ENCODE measurements at places on chromosomes 3 and 15.
A peak's percentile ranks its signal among the peaks of the same experiment; 100 is the strongest.

- DNase-seq = no peak
Measured at GRCh38 chr15:52680761-52681160, 1.6 kb upstream of the ATOSA start.

- DNase-seq = no peak
Measured at GRCh38 chr15:49315391-49315823, 107.6 kb upstream of the FGF7 start.

DNA sequence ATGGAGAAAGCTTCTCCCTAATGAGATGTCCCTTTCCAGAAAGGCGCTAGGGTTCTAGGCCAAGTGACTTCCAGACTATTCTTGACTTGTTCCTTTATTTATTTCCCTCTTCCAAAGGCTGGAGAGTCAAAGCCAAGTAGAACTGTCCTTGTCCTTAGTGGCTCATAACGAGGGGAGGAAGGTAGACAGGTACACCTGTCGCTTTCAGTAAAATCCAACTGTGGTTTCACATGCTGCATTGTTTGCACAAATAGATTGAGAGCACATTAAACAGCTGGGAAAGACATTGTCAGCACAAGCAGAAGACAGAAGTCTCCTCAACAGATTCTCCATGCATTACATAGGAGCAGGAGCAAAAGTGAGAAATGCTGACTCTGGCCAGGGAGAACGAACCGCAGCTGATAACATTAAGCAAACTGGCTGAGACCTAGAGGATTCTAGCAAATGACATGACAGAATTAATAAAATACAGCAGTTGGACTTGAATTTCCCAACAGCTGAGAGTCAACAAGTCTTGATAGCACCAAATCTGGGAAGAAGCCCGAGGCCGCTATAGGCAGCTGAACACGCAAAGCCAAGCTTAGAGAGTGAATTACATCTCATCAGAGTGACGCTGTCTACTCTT, 227.7 kb downstream of the TLE3 start:
- no peak for DNase-seq

GRCh38 chr3:16236856-16237393, 27.8 kb downstream of the DPH3 start:
- DNase-seq = no peak

- DNase-seq = no peak
Measured at GRCh38 chr3:154786724-154787123, 293.4 kb upstream of the MME start.

GRCh38 chr3:41026394-41027177, 172.7 kb upstream of the CTNNB1 start:
- DNase-seq = peak; percentile 33

DNA sequence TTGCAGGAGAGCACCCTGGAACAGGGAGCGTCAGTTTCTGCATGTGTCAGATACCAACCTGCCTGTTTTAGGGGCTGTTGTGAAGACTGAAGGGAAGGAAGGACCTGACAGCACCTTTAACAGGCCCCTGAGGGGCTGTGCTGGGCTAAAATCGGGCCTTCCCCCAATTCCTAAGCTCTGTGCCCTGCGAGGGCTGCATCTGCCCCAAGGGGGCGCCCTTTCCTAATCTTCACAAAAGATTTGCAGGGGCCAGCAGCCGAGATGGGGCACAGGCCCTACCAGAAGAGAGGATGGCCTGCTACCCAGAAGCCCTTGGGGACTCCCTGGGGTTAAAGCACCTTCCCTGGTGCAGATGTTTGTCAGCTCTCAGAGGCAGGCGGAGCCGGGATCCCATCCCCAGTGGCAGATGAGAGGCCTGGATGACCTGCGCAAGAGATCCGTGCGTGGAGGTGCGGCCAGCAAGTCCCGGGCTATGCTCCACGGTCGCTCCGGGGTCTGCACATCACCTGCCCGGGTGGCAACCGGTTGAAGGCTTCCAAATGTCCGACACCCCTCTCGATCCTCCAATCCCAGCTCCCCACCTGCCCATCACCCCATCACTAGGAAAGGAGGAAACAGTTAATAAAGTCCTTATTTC, 53.6 kb downstream of the RHCG start:
- peak; percentile 33 for DNase-seq

- no peak for DNase-seq
Measured at GRCh38 chr15:33119865-33120264, 74.6 kb downstream of the FMN1 start.

DNA sequence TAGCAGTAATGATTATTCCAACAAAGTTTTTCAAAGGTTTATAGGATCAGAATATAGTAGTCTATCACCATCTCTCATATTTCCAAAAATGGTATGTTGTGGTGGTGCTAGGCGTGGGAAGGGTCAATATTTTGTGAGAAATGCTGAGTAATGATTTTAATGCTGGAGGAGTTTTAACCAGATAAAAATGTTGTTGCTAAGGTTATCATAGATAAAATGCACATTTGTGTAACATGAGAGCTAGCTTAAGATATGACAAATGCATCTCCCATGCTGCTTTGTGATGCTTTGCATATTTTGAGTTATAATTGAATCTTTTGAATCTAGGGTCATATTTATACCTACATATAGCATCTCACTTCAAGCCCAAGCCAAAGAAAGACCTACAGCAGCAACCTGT, 103.9 kb upstream of the ROBO1 start:
- DNase-seq = no peak

GRCh38 chr3:152205097-152205593, 63.6 kb upstream of the MBNL1 start:
- DNase-seq = no peak

DNA sequence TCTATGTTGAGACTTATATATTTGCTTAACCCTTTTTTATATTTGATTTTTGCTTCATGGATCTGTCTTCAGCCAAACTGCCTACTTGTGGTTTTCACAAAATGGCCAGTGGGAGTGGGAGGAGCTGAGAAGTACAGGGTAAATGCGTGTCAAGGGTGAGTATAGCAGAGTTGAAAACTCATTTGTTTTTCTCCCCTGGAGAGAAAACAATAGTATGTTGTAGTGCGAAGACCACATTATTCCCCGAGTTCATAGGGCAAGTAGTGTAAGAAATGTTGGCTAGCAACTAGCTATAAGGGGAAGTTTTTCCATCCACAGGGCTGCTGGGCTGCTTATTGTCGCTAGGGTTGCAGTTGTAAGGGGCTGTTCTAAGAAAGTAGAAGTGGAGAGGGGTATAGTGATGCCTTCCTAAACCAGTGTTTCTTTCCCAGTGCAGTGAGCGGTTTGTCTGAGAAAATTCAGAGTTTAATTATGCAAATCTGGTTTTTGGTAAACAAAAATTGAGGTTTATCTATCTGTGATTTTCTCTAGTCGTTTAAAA, 153.8 kb upstream of the AZI2 start:
- DNase-seq = no peak

GRCh38 chr15:51171634-51171932, 76.9 kb upstream of the TNFAIP8L3 start:
- DNase-seq = no peak

- DNase-seq = no peak
Measured at GRCh38 chr15:85778107-85778776, 16.5 kb downstream of the KLHL25 start.

GRCh38 chr15:42679285-42680141, 57.4 kb downstream of the CDAN1 start:
- DNase-seq = no peak

DNA sequence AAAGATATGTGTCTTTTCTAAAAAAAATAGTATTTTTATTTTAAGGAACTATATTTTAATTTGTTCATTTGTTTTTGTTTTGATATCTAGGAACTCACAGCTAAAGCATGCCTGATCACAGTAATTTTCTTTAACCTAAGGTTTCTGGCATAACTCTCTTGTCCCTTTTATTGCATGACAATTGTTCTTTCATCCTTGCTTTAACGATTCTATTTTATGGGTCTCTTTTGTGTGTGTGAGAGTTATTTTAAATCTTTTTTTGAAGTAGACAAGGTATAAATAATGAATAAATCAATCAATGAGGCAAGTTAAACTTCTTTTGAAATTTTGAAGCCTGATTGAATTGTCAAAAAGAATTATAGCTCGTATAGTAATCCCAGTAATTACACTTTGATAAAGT, 747.8 kb upstream of the GOLIM4 start:
- DNase-seq = no peak

- no peak for DNase-seq
Measured at GRCh38 chr3:46104706-46105105, 77.4 kb upstream of the XCR1 start.

DNA sequence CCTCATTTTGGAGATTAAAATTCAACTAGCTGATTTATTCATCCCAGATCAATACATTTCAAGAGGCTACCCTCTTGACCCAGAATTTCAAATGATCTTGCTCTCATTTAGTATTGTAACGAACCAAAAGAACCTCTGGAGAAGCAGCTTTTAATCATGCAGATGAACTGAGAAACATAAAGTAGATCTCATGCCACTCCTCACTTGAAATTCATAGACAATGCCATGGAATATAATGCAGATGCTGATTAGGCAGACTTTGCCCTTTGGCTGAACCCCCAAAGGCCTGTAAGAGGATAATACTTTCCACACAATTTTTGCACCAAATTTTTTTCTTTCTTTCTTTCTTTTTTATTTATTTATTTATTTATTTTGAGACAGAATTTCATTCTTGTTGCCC, 358.3 kb downstream of the NEK10 start:
- no peak for DNase-seq

GRCh38 chr15:62734706-62735105, 307.8 kb upstream of the TPM1 start:
- no peak for DNase-seq

- no peak for DNase-seq
Measured at GRCh38 chr3:129599607-129600006, 6.9 kb downstream of the PLXND1 start.

DNA sequence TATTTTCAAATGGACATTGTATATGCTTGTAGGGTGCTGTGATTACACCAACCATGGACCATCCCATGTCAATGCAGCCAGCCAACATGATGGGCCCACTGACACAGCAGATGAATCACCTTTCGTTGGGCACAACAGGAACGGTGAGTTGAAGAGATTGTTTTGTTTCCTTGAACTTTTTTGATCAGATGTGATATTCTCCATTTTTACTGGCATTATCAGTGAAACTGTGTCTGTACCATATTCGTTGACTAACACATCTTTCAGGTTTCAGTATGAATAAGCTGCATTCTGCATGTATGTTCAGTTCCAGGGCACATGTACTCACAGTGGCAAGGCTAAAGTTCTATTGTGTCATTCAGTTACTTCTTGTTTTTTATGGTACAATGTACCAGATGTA, 655.2 kb downstream of the RBMS3 start:
- no peak for DNase-seq

DNA sequence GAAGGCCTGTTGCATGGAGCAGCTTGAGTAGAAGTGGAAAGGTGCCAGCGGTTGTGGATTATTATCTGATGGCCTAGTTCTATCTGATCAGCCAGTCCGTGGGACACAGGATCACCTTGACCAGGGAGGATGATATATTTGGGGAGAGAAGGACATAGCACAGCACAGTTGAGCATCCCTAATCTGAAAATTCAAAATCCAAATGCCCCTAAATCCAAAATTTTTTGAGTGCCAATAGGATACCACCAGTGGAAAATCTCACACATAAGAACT, 6.0 kb downstream of the CSPG4 start:
- no peak for DNase-seq

- DNase-seq = no peak
Measured at GRCh38 chr15:83498801-83499200, 51.7 kb downstream of the SH3GL3 start.

DNA sequence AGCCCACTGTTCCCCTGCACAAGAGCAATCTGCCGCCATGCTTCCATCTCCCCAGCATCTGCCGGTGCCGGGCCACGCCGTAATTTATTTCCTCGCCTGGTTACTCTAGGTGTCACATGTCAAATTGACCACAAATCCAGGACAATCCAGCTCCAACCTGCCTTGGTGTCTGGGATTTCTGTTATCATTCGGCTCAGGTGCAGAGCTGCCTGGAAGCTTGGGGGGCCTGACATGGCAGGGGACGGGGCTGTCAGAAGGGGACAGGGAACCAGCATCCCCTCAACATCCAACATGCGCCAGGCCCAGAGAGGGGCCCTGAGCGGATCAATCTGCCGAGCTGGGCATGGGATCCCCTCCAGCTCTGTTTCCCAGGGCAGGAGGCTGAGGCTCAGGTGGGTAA, 47.9 kb downstream of the HMCES start:
- no peak for DNase-seq

DNA sequence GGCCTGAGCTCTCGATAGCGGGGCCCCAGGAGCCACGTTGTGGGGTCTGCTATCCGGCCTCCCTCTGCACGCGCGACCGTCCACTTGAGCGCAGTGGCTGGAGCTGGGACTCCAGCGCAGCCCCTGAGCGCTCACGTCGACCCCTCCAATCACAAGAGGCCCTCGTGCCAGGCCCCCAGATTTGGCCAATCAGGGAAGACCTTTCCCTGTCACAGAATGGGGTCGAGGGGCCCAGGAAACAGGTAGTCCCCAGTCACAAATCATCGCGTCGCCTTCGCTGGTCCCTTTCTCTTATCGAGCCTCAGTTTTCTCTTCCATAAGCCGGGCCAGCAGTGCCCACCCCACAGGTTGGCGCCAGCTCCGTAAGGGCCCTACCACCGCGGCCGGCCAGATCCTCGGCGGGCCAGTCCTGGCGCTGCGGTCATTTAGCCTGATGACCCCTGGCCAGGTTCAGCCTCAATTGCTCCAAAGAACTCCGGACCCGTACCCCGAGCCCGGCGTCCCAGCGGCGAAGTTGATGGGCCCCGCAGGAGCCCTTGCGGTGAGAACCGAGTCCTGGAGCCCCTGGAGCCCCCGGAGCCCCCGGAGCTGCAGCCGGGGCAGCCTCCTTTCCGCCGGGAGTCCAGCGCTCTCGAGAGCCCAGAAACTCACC, 435 bp downstream of the ALDH1L1 start:
- no peak for DNase-seq

GRCh38 chr15:32659340-32660155, 18.0 kb downstream of the SCG5 start:
- DNase-seq = no peak

- no peak for DNase-seq
Measured at GRCh38 chr15:37015035-37015434, 85.3 kb downstream of the MEIS2 start.

DNA sequence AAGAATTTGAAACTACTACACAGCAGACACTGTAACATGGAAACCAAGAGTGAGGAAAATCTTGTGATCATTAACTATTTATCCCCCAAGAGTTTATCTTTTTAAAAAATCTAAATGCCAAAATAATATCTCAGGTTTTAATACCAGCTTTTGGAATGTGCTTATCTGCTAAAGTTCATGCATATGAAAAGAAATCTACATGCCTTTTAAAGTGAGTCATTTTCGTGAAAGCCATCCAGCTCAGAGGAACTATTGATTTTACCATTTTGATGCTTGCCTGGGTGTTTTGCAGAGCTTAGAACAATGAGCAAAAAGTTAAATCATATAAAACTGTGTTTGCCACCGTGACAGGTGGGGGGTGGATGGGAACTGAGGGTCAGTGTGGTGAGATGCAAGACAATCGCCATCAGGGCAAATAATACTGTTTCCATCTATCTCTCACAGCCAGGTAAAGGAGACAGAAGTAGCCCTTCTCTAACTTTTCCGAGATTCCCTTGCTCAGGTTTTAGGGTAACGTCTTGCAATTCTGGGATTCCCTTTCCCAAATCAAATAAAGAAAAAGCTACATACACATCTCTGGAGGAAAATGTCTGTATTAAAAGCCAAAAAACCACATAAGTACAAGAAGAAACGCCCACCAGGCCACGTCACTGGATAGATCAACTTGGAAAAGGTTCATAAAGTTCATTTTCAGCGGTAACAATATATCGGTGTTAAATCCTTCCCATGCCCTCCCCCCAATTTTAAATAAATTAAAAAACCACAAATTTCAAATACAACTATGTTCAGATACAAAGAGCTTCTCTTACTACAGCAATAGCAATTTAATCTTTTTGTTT, 2.0 kb downstream of the TMEM158 start:
- DNase-seq = no peak

- DNase-seq = no peak
Measured at GRCh38 chr3:192281207-192281880, 446.0 kb downstream of the FGF12 start.
